Muscle of arm (tissue), 14 donors: ENCODE measurements at places on chromosomes 11 and 22.

GRCh38 chr22:45201678-45202332 is 38.1 kb downstream of the NUP50 start:
- no peak for DNase-seq

- DNase-seq, result no peak
Observed at GRCh38 chr22:33796494-33796893, 123.8 kb downstream of the LARGE1 start.

- DNase-seq, result no peak
Observed at GRCh38 chr22:46320716-46321386, 14.7 kb upstream of the TRMU start.

- no peak for DNase-seq
Observed at GRCh38 chr22:27679693-27680488, 121.7 kb downstream of the MN1 start.

DNA sequence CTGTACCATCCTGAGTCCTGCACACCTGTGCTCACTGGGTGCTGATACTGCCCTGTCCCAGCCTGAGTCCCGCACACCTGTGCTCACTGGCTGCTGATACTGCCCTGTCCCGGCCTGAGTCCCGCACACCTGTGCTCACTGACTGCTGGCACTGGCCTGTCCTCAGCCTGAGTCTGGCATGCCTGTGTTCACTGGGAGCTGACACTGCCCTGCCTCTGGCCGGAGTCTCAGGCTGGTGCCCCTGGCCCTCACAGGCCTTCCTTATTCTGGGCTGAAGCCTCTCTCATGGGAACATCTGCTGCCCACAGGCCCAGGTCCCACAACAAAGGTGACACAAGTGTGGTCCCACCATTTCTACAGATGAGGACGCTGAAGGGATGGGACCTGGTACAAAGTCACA is 115.1 kb downstream of the MPPED1 start:
- DNase-seq, result no peak

GRCh38 chr11:45209891-45210699 is 63.7 kb downstream of the PRDM11 start:
- peak; percentile 96 for DNase-seq

GRCh38 chr11:73176145-73176873 is 34.2 kb upstream of the FCHSD2 start:
- DNase-seq, result no peak

- DNase-seq, result no peak
Observed at GRCh38 chr11:88104408-88104807, 70.8 kb downstream of the RAB38 start.

DNA sequence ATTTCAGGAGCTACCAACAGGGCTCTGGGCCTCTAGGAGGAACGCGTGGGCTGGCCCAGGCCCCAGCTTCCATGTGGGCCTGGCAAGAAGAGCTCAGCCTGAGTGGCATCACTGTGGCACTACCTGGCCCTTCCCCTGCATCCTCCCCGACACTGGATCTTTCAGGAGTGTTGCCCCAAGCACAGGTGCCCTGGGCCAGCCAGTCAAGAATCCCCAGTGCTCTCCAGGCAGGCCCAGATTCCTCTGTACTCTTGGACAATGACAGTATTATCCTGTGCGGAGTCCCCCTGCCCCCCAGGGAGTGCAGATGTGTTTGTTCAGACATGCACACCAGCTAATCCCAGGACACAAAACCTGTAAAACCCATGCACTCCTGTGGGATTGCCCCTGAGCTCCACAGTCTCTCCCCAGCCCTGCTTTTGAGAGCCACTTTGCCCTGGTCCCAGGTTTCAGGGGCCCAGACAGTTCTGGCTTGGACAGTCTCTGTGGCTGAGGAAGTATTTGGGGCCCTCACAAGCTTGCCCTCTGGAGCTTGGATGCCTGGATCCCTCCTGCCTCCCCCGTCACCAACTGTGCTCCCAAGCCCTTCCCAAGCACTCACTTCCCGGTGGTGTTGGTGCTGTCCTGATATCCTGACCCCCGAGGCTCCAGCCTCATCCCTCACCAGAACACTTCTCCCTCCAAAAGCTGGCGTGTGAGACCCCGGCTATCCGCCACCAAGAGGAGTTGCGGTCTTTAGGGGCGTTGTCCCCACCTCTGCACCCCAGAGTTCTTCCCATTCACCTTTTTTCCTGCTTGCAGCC is 39.9 kb downstream of the KCNC1 start:
- DNase-seq, result no peak

- peak; percentile 97 for DNase-seq
Observed at GRCh38 chr11:65569973-65570918, at the start of gene ZNRD2. Gene ZNRD2 (plus strand): TSS chr11:65570477. CDS start chr11:65570492, 15 bp downstream.

DNA sequence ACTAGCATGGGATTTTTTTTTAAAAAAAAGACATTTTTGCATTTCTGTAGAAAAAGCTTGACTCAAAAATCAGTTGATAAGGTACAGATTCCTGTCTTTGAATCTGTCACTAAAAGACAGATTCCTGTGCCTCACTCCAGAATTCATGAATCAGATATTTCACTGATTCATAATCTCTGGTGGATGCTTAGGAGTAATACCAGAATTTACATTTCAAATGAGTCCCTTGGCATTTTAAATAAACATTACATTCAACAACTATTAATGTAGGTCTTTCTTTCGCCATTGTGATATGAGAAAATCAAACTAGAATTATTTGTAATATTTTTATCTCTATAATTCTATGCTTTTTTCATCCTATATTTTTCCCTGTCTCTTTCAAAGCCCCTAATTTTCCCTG is 128.3 kb downstream of the APIP start:
- no peak for DNase-seq

DNA sequence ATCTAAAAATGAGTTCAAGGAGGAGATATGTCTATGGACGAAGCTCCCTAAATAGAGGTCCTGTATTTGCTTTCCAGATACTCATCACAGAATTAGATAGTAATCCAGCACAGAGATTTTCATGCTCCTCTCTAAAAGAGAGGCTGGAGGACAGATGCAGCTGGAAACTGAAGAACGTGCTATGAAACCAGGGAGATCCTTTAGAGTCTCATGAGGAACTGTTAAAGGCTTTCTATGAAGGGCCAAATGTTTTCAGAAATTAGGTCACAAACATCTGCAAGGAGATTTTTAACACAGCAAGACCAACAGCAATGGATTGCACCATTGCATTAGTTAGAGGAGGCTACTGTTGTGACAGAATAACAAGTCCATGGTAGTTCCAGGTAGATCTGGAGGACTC is 95.6 kb upstream of the ARHGAP20 start:
- no peak for DNase-seq

GRCh38 chr11:15967166-15967565 is 389.2 kb downstream of the SOX6 start:
- no peak for DNase-seq

DNA sequence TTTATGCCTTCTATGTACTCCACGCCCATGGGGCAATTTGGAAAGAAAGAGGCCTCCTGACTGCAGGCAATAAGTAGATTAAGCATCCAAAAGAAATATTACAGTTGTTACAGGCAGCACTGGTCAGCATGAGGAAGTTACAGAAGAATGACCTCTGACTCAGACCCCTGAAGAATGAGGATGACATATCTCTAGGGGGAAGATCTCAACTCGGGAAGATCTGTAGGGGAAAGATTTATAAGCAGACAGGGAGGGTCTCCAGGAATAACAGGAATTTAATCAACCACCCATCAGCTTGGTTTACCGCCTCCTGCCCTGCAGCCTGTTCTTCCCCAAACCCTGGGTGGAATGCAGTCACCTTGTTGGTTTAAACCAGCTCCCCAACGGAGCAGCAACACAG is 58.0 kb downstream of the RCN1 start:
- no peak for DNase-seq

DNA sequence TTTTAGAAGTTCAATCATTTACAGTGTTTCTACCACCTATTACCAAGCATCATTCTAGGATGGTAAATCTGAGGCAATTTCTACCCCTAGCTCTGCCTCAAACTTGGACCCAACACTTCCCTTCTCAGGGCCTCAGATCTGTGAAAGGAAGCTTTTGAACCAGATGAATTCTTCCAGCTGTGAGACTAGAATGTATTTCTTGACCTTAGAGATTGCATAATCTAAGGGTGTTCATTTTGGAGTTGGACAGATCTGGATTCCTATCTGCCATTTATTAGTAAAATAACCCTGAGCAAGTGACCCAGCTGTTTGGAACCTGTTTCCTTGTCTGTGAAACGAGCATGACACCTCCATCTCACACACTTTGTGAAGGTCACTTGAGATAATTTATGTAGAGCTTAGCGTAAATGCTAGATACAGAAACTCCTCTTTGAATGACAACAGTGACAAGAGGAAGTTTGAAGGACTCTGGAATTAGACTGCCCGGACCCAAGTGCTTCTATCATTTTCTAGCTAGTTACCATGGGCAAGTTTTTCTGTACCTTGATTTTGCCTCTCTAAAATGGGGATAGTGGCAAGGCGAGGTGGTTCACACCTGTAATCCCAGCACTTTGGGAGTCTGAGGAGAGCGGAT is 3.8 kb upstream of the INTS5 start:
- DNase-seq, result no peak

DNA sequence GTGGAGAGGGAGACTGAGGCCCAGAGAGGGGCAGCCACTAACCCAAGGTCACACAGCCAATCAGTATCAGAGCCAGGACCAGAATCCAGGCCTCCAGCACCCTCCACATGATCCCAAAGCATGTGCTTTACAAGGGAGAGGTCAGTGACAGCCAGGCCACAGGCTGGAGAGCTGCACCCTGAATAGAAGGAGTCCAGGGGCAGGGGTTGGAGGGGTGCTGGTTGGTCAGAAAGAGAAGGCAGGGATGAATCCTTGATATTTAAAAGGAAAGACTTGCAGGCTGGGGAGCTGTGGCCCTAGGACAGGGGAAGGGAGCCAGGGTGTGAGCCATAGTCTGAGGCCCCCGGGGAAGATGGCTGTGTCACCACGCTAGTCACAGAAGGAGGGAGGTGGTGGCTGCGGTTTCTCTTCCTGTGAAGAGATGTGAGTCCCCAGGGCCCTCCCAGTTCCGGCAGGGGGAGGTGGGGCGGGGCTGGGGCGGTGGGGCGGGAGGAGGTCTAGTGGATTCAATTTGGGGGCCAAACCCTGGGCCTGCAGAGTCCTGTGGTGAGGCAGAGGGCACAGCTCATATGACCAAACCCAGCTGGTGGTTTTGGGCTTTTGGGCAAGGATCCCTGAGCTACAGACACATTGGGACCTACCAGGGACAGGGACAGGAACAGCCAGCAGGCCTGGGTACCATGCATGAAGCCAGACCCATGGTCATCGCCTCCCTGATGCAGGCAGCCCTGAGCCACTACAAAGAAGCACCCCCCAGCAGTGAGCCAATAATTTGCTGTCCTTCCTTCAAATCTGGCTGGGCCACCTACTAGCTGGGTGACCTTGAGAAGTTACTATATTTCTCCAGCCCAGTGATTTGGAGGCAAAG is 14.0 kb downstream of the RAC2 start:
- DNase-seq, result no peak

GRCh38 chr11:71936825-71937224 is 8.0 kb downstream of the RNF121 start:
- no peak for DNase-seq

DNA sequence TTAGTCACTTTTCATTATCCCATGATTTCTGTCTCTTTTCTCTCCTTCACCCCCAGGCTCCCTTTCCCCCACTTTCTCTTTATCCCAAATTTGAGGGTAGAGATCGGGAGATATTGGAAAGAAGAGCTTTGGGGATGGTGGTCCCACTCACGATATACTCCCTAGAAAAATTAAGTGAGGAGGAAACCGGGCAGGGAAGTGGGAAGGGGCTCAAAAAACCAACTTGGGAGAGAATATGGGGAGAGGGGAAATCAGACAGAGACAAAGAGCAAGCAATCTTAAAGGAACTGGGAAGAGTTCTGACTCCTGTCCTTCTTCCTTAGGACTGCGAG is 941 bp upstream of the DCHS1 start:
- DNase-seq, result no peak

DNA sequence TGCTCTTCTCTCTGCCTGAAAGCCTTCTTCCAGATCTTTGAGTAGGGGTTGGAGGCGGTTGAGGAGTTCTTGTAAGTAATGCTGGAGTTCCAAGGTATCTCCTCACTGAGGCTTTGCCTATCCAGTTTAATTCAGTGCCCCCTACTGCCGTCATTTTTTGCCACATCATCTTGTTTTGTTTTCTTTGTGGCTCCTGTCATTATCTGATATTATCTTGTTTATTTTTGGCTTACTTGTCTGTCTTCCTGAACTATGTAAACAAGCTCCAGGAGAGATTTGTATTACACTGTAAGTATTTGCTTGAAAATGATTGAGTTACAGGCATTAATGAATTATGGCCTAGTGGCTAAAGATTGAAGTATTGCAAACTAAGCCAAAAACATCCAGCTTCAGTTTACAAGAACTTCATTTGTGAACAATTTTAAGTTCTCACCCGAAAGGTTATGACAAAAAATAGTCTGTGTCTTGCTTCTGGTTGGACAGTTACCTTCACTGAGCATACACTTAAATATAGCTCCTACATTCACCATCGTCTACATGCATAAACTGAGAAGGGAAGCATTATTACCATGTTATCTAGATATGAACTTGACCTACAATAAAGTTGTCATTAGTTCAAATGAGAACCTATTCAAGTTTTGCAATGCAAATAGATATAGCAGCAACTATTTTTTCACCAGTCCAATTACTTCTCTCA is 154.8 kb downstream of the ARHGAP42 start:
- DNase-seq, result no peak

DNA sequence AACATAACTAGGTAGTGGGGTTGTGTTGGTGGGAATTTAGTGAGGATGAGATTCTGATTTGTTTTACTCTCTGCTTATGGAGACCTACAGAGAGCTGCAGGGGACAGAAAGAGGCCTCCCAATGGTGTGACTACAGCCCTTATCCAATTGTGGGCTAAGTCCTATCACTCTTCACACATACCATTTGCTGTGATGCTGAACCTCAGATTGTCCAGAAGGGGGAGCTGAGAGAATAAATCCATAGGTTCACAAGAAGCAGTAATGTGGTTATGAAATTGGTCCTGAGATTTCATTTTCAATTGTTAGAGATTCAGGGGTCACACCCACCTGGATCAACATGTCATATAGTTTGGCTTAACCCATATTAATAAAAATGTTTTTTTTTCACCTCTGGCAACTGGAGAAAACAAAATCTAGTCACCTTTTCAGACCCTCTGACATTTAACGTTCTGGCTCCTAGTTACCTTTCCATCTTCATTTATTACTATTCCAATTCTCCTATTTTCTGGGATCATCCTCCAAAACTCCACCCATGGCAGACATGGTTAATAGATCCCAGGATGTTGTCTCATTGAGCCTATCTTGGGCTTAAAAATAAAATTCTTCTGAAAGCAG is 53.3 kb upstream of the PTPN5 start:
- no peak for DNase-seq

DNA sequence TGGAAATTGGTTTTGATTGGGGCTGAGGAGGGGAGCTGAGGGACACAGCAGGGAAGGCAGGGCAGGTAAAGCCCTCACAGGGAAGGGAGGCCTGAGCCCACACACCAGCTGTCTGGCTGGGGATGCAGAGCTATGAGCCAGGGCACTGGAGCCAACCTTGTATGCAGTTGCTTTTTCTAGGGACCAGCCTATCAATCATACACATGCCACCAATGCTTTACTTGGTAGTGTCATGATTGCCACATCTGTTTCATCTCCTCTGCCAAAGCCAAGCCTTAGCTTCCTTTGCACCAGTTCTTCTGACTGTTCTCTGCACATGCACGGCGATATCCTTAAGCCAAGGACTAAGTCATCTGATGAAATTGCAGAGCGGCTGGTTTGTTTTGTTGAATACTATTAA is 207.1 kb upstream of the PLET1 start:
- no peak for DNase-seq

- no peak for DNase-seq
Observed at GRCh38 chr22:42301077-42301741, 30.8 kb upstream of the TCF20 start.

GRCh38 chr11:16968196-16968595 is 46.0 kb downstream of the PLEKHA7 start:
- no peak for DNase-seq
